ENCODE measurements at places on chromosomes 4 and X. TPM values are rescaled to one million over a fixed set of nuclear protein-coding genes. Genes with fewer than 3 reads are reported as not detected.

The VEGFD gene
- 1.1 TPM for total RNA-seq

GRCh38 chrX:19063030-19063429, 59.2 kb downstream of the ADGRG2 start:
- no peak overlapping the region for H3K27ac ChIP-seq
- no peaks in the 10 kb centered on the region for H3K4me1 ChIP-seq
- H3K4me3 ChIP-seq = no peak overlapping the region
- no peak for DNase-seq

The CTAG1A gene
- total RNA-seq = not detected

DNA sequence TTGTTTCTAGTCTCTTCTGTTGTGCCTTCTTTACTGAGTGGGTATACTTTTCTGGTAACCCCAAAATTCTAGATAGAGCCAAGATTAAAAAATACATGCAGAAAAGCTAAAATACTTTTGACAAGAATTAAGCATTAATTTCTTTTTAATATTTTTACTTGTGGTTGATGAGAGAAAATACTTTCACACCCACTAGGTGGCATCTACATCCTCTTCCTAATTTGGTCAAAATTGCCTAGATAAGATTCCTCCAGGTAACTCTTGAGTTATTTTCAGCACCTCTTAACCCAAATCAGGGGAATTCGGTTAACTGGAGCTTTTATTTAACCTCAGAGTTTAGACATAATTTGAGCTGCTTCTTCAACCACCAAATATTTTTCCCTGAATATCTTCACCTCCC, 28.4 kb upstream of the COX7B2 start:
- DNase-seq = no peak
- no peak overlapping the region for H3K4me3 ChIP-seq
- H3K27me3 ChIP-seq = no peaks in the 10 kb centered on the region
- no peaks in the 10 kb centered on the region for H3K36me3 ChIP-seq
- H3K27ac ChIP-seq = no peak overlapping the region
- H3K4me1 ChIP-seq = no peaks in the 10 kb centered on the region

DNA sequence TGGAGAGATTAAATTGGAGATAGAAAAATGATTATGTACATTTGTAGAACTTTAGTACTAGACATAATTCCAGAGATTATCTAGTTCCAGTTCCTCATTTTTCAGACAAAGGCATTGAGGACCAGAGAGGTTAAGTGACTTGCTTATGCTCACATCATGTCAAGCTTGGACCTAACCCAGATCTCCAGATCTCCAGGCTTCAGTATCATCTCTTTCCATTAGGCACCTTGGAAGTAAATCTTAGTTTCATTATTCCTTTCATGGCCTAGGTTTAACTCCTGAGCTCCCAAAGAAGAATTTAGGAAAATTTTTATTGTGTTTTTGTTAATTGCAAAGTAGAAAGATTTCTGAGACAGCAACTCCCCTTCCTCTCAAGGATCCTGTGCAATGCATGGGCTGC, 148.8 kb downstream of the GATB start:
- H3K27ac ChIP-seq = no peak overlapping the region
- DNase-seq = no peak
- no peaks in the 10 kb centered on the region for H3K4me1 ChIP-seq

DNA sequence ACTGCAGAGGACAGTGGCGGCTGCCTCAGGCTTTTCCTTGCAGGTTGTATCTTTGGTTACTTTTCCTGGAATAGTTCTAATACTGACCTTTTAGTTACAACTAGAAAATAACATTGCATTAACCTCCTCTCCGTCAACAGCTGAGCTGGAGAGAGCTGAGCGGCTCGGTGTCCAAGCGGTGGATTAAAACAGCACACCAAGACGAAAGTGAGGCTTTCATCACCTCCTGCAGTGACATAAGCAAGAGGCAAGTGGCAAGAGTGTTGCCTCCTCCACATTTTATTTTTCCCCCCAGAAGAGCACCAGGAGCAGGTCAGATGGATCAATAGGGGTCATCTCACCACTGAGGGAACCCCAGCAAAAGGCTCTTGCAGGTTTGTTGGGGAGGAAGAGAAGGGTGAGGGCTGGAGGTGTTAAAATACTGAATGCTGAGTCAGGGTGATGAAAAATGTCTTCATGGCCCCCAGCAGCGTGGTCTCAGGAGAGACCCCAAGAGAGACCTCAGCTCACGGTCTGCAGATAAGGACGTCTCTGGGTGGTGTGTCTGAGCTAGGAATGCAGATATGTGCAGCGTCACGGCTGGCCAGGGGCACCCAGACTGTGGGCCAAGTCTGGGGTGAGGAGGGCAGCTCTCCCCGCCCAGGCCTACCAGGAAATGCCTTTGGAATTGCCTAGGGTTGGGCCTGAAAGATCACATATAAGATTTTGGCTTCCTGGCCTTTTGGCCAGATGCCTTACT, 50.3 kb downstream of the CASP3 start:
- peaks cover 25% of the 10 kb centered on the region for H3K4me1 ChIP-seq
- no peak for DNase-seq
- H3K36me3 ChIP-seq = no peaks in the 10 kb centered on the region

The ZNF280C gene
- total RNA-seq = 4.8 TPM

The FGG gene
- total RNA-seq = not detected

- H3K27ac ChIP-seq = peak overlapping the region; percentile 6
- H3K36me3 ChIP-seq = no peaks in the 10 kb centered on the region
- H3K27me3 ChIP-seq = no peaks in the 10 kb centered on the region
- no peak for DNase-seq
- H3K4me3 ChIP-seq = no peak overlapping the region
These were observed 50.6 kb downstream of the TBL1X start for GRCh38 chrX:9515489-9515888.

DNA sequence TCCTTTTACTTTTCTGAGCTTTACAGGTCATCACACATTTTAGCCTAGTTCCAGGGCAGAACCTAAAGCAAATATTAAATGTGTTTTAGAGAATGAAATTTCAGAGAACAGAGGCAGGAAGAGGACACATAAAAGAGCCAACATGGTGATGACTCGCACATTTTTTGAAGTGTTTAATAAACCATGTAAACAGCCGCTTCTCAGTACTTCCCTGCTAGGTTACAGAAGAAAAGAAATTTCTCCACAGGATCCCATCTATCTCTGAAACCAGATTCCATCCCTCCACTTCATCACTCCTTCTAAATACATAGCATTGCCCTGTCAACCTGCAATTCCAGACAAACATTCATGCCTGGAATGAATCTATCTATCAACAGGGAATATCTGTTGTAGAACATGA, 949.5 kb upstream of the PCDH7 start:
- no peak overlapping the region for H3K4me3 ChIP-seq
- H3K4me1 ChIP-seq = no peaks in the 10 kb centered on the region
- no peaks in the 10 kb centered on the region for H3K36me3 ChIP-seq
- DNase-seq = no peak

DNA sequence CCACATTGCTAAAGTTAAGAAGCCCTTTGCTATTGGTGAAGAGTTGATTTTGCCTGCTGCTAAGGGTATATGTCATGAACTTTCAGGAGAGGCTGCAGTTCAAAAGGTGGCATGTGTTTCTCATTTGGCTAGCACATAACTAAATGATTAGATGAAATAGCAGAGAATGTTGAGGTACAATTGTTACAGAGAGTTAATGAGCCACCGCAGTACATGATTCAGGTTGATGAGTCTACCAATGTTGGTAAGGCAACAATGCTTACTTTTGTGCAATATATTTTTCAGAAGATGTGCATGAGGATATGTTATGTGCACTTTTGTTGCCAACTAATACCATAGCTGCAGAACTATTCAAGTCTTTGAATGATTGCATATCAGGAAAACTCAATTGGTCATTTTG, 21.1 kb upstream of the CXCL2 start:
- H3K4me3 ChIP-seq = no peak overlapping the region
- DNase-seq = no peak
- H3K4me1 ChIP-seq = peaks cover 11% of the 10 kb centered on the region
- no peaks in the 10 kb centered on the region for H3K27me3 ChIP-seq

DNA sequence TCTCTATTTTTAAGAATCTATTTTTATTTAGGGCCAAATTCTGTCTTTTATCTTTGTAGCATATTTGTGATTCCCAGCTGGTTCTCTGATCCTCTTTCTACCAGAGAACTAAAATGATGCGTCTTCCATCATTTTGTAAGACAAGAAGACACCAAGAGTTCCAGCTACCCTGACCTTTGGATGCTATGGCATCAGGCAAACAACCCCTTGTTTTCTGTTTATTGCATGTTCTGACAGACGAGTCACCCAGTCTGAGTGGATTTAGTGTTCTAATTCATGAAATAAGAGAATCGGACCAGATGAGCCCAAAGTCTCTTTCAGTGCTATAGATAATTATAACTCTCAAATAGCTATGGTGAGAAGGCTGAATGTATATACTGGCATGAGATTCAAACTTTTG, 69.7 kb downstream of the ZFYVE28 start:
- no peaks in the 10 kb centered on the region for H3K4me1 ChIP-seq
- H3K27me3 ChIP-seq = no peaks in the 10 kb centered on the region
- H3K36me3 ChIP-seq = no peaks in the 10 kb centered on the region
- no peak overlapping the region for H3K4me3 ChIP-seq
- no peak for DNase-seq

The C4orf50 gene
- total RNA-seq = 0.83 TPM

DNA sequence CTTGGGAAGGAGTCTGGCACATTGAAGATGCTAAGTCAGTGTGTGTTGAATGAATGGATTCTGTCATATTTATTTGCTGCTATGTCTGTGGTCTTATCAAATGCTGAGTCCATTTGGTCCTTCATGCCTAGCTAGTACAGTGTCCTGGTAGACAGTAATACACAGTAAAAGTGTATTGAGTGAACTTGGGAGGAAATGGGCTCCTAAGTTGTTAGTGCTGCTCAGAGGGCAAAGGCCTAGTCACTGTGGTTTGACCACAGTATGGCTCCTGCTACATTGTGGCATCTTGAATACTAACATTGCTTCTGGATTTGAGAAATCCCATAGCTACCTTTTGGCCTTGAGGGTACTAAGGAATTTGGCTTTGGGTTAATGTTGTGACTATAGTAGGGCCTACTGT, 33.9 kb downstream of the MTM1 start:
- no peak overlapping the region for H3K4me3 ChIP-seq
- peaks cover 71% of the 10 kb centered on the region for H3K36me3 ChIP-seq
- H3K27me3 ChIP-seq = no peaks in the 10 kb centered on the region
- no peak for DNase-seq
- no peak overlapping the region for H3K27ac ChIP-seq

The PCDH10 gene
- total RNA-seq = 0.06 TPM

The ERCC6L gene
- 0.80 TPM for total RNA-seq

GRCh38 chr4:83360018-83360417, 25.4 kb upstream of the HPSE start:
- H3K36me3 ChIP-seq = no peaks in the 10 kb centered on the region
- H3K4me3 ChIP-seq = no peak overlapping the region
- DNase-seq = no peak
- no peaks in the 10 kb centered on the region for H3K4me1 ChIP-seq

GRCh38 chr4:47032405-47033106, 1.2 kb downstream of the GABRB1 start:
- H3K27ac ChIP-seq = no peak overlapping the region
- no peaks in the 10 kb centered on the region for H3K36me3 ChIP-seq
- no peaks in the 10 kb centered on the region for H3K27me3 ChIP-seq
- peak; percentile 73 for DNase-seq
- H3K4me3 ChIP-seq = peak overlapping the region; percentile 66

GRCh38 chr4:110798687-110799086, 175.8 kb upstream of the PITX2 start:
- no peaks in the 10 kb centered on the region for H3K36me3 ChIP-seq
- H3K4me3 ChIP-seq = no peak overlapping the region
- no peaks in the 10 kb centered on the region for H3K4me1 ChIP-seq
- no peak overlapping the region for H3K27ac ChIP-seq
- no peak for DNase-seq

GRCh38 chr4:48315728-48316630, 25.4 kb upstream of the SLAIN2 start:
- H3K4me1 ChIP-seq = no peaks in the 10 kb centered on the region
- H3K36me3 ChIP-seq = no peaks in the 10 kb centered on the region
- no peak overlapping the region for H3K27ac ChIP-seq
- H3K27me3 ChIP-seq = no peaks in the 10 kb centered on the region

The SLC10A4 gene
- total RNA-seq = 0.27 TPM

The NPY2R gene
- total RNA-seq = not detected

The IL13RA2 gene
- total RNA-seq = 0.49 TPM
